ENCODE measurements at places on chromosomes 5 and 9. TPM values are rescaled to one million over a fixed set of nuclear protein-coding genes. Genes with fewer than 3 reads are reported as not detected.

The PCDHGA10 gene
- 0.05 TPM for total RNA-seq

The PCDHB12 gene
- not detected for total RNA-seq

The OTULINL gene
- 33.0 TPM for total RNA-seq

The GABRA6 gene
- not detected for total RNA-seq

The ZNF483 gene
- 2.8 TPM for total RNA-seq
